ENCODE measurements at places on chromosomes 4 and X.

DNA sequence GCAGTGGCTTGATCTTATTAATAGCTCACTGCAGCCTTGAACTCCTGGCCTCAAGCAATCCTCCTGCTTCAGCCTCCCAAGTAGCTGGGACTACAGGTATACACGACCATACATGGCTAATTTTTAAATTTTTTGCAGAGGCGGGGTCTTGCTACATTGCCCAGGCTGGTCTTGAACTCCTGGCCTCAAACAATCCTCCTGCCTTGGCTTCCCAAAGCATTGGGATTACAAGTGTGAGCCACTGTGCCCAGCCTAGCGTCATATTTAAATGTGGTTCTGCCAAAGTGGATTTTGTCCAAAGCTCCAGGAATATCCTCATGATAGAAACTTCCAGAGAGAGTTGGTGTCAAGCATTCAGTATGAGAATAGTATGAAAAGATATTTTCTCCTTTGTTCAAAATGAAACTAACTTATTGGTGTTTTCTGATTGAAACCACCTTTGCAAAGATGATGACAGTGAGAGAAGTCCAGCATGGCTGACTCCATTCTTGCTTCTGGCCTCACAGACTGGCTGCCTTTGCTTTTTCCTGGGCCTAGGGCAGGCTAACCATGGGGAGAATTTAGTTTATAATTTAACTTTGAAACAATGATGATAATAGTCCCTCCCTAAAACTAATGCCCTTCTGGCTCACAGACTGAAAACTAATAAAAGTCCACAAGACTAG is 129.0 kb downstream of the C4orf51 start:
- no peak for DNase-seq

- no peak for DNase-seq
Measured at GRCh38 chr4:73701116-73701515, 39.3 kb upstream of the CXCL8 start.

GRCh38 chr4:6914448-6914847 is 4.8 kb downstream of the TBC1D14 start:
- DNase-seq: no peak

DNA sequence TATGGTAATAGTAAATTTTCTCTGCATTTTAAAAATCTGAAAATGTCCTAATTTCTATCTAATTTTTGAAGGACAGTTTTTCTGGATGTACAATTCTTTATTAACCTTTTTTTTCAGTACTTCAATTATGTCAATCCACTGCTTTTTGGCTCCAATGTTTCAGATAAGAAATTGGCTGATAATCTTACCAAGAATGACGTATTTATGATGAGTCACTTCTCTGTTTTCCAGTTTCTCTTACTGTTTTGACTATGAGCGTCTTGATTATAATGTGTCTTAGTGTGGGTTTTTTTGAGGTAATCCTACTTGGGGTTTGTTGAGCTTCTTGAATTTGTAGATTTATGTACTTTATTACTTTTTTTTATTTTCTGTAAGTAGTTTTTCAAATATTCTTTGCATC is 47.2 kb downstream of the UGT2B11 start:
- no peak for DNase-seq

DNA sequence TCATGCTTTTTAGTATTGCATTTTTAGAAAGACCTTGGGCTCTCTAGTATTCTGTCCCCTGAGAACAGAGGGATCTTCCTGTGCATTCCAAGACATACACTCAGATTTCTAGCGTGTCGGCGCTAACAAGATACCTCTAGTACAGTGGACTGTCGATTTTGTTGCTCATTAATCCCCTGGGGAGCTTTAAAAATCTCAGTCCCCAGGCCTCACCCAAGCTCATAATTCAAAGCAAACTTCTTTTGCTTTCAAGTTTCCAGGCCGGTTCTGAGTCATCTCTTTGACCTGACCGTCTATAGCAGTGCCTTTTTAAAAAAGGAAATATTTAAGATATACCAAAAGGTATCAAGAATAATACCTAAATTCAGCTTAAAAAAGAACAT is 137.0 kb downstream of the AMMECR1 start:
- DNase-seq: peak; percentile 59

GRCh38 chrX:31893525-31893924 is 821.7 kb upstream of the FTHL17 start:
- no peak for DNase-seq

GRCh38 chr4:122218762-122219161 is 66.6 kb downstream of the BLTP1 start:
- DNase-seq: peak; percentile 2

- DNase-seq: no peak
Measured at GRCh38 chr4:122661176-122662160, 40.6 kb upstream of the IL21 start.

DNA sequence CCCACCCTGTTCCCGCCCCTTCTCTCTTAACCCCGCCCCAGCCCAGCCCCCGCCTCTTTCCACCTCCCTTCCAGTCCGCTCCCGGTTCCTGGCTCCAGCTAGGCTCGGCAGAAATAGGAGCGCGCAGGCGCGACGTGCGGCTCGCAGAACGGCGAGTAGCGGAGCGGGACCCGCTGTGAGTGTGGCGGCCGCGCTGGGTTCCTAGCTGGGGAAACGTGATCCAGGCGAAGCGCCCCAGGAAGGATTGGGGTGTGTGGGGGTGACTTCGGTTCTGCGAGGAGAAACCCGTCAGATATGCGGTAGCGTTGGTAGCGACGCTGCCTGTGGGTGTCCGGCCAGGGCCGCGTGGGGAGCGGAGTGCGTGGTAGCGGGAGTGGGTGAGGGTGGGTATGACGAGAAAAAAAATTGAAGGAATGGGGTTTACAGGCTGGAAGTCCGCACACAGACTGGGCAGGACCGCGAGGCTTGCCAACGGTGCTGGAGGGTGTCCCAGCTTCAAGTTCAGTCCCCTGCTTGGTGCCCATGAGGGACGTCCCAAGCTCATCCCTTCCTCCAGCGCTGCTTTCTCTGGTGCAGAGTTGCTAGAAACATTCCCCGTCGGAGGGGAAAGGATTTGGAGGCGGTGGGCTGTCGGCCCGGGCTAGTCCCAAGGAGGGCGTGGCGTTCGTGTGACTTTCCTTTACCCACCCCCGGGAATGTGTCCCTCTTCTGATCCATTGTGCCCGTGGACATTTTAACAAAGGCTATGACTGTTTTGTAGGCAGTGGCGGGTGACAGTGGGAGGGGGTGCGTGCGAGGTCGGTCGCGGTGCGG is at the start of gene PRRG1:
Gene PRRG1, plus strand, starts transcription at position 144 of the 813 bp plus-strand sequence. CDS start 56,886 bp downstream, outside the sequence.
- DNase-seq: peak; percentile 82

GRCh38 chr4:90084967-90085295 is 42.3 kb upstream of the CCSER1 start:
- DNase-seq: no peak

DNA sequence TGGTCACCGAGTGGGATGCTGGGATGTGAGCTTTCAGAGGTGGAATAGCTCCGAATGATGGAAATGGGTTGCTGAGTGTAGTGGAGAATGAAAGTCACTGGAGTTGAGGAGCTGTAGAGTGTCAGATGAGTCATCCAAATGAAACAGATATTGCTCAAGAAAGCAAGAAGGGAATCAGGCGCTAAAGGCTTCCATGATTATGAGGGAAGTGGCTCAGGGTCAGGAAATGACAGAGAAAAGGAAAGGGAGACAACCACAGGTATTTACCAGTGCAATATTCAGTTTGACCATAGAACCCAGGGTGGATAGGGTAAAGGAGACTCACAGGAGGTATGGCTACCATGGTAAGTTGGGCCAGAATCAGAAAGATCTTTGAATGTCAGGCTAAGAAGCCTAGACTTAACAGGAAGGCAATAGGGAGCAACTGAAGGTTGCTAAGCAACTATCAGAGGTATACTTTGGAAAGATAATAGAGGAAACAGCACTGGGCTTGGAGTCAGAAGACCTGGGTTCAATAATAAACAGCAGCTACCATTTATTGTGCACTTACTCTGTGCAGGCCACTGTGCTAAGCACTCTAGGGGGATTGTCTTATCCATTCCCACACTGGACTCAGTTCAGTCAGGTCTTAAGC is 11.7 kb downstream of the LAS1L start:
- DNase-seq: peak; percentile 37

GRCh38 chrX:23331701-23332100 is 2.9 kb upstream of the PTCHD1 start:
- DNase-seq: no peak

- DNase-seq: no peak
Measured at GRCh38 chrX:27815209-27815608, 7.4 kb downstream of the MAGEB10 start.

- no peak for DNase-seq
Measured at GRCh38 chr4:26093551-26093950, 179.5 kb downstream of the SMIM20 start.

DNA sequence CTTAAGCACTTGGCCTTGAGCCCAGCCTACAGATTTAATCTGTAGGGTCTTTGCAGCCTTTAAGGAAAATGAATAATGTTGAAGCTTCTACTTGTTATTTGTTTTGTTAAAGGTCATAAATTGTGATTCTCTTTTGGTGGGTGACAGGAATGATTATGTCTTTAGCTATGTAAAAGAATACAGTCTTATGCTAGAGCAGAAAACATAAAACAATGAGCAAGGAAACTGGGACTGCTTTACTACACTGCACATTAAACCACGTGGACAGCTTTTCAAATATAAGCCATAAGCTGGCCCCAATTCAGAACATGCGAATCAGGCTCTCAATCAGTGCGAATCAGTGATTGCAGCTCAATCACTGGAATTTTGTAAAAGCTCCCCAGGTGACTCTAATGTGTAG is 40.9 kb upstream of the TBC1D19 start:
- DNase-seq: no peak

GRCh38 chr4:170414360-170414759 is 324.6 kb upstream of the AADAT start:
- no peak for DNase-seq

DNA sequence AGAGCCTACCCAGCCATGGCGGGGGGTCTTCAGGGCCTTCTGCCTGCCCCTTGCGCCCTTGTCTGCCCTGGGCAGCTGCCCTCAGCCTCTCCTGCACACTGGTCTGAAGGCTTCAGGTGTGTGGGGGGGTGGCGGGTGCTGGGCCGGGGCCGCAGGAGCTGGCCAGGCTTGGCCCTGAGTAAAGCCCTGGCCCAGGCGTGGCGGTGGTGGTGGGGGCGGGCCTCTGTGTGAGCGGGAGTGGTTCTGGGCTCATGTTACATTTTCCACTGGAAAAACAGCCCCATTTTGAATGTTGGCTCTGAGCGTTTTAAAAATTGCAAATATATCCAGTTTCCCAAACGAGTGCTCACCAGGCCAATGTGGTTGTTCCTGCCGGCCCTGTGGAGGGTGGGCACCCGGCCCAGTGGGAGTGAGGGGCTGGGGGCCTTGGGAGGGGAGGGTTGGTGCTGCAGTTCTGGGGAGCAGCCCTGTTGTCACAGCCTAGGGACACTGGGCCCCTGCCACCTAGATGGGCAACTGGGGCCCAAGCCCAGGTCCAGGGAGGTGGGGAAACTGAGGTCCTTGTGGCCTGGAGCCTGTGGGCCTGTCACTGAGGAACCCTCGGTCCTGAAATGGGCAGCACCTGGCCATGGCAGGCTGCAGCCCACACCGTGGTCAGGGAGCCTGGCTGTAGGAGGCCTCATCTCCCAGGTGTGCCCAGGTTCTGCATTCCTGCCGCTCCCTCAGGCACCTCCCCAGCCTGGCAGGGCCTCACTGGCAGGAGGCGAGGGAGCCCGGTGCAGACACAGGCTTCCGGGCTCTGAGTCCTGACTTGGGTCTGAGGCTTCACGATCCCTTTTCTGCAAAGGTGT is 28.3 kb downstream of the FGFRL1 start:
- peak; percentile 62 for DNase-seq

GRCh38 chrX:79408623-79409322 is 41.6 kb upstream of the ITM2A start:
- DNase-seq: no peak

- no peak for DNase-seq
Measured at GRCh38 chr4:69032847-69033638, 63.2 kb upstream of the UGT2B7 start.

GRCh38 chrX:47129899-47130358 is 14.6 kb downstream of the NDUFB11 start:
- DNase-seq: no peak

GRCh38 chr4:170089274-170089667 is 485 bp downstream of the AADAT start:
- peak; percentile 31 for DNase-seq

GRCh38 chr4:119218093-119218492 is 5.6 kb downstream of the USP53 start:
- DNase-seq: no peak

DNA sequence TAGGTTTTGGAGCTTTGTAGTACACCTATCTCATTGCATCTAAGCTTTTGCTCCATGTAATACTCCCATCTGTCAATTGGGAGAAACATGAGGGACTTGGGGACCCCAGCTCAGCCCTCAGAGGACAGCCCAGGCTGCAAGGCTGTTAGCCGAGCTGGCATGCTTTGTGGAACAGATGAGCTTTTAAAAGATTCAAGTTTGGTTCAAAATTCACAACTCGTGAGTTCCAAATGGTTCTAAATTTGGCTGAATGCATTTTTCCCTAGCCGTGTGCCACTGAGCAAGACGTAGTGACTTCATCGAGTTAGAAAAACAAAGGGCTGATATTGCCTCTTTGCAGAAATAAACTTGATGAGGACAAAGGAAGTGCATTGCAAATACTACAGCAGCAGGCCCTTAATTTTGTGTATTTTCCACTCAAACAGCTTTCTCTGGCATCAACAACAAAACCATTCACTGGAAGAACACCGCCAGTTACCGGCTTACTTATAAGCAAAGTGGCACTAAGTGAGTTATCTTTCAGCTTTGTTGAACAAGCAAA is 165.0 kb upstream of the HS3ST1 start:
- DNase-seq: no peak

DNA sequence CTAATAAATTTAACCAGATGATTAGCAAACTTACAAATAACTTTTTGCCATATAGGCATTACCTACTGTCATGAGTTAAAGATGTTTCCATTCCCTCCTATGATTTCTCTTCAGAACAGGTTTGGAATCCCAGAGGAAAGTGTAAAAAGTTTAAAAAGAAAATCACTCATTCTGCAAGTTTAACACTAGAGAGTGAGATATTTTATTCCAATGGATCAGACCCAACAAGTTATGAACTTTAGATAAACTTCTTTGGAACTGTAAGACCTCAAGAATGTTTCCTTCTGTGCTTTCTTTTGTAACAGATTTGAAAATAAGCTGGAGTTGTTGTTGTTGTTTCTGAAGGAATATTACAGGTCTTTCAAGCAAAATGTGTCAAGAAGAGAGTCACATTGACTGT is 51.6 kb downstream of the PPP3CA start:
- DNase-seq: no peak

DNA sequence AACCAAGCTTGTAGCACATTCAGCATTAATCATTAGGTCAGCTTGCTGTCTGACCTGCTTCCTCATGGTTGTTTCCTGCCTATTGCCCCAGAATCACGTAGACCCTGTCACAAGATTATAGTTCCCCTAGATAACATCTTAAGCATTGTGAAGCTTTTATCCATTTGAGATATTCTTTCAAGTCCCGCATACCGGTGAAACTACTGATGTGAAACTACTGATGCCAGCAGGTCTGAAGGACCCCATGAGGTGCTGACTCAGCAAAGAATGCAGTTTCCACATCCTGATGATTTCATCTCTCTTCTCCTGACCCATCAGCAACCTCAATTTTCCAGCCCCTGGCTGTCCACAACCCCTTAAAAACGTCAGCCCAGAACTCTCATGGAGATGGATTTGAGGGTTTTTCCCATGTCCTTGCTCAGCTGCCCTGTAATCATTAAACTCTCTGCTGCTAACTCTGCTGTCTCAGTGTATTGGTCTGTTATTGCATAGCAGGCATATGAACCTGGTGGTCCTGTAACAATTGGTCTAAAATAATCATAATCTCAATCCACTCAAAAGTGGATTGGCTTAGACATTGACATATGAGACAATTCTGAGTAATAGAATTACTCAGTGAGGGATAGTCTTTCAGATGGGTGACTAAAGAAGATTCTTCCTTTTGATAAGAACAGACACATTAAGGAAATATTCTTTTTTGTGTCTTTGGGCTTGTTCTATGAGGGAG is 26.3 kb upstream of the UBA6 start:
- DNase-seq: no peak

Measured in AG08395 (cell line).